ENCODE measurements at places on chromosomes 16 and 17. TPM values are rescaled to one million over a fixed set of nuclear protein-coding genes. Genes with fewer than 3 reads are reported as not detected.

GRCh38 chr17:74773414-74773813 lies 2.7 kb downstream of the NAT9 start:
- H3K36me3 ChIP-seq, result peaks cover 9% of the 10 kb centered on the region
- H3K27me3 ChIP-seq, result no peaks in the 10 kb centered on the region
- peak overlapping the region; percentile 35 for H3K27ac ChIP-seq
- H3K4me1 ChIP-seq, result peaks cover 72% of the 10 kb centered on the region
- DNase-seq, result no peak
- no peak overlapping the region for H3K4me3 ChIP-seq

- H3K27ac ChIP-seq, result no peak overlapping the region
- no peaks in the 10 kb centered on the region for H3K4me1 ChIP-seq
- peaks cover 4% of the 10 kb centered on the region for H3K36me3 ChIP-seq
- H3K27me3 ChIP-seq, result no peaks in the 10 kb centered on the region
These were observed 24.1 kb downstream of the PSMD7 start for GRCh38 chr16:74320707-74321106.

- no peak for DNase-seq
- H3K4me1 ChIP-seq, result no peaks in the 10 kb centered on the region
- H3K27ac ChIP-seq, result no peak overlapping the region
- H3K36me3 ChIP-seq, result no peaks in the 10 kb centered on the region
- no peaks in the 10 kb centered on the region for H3K27me3 ChIP-seq
These were observed 7.2 kb downstream of the MPO start for GRCh38 chr17:58273453-58274104.

DNA sequence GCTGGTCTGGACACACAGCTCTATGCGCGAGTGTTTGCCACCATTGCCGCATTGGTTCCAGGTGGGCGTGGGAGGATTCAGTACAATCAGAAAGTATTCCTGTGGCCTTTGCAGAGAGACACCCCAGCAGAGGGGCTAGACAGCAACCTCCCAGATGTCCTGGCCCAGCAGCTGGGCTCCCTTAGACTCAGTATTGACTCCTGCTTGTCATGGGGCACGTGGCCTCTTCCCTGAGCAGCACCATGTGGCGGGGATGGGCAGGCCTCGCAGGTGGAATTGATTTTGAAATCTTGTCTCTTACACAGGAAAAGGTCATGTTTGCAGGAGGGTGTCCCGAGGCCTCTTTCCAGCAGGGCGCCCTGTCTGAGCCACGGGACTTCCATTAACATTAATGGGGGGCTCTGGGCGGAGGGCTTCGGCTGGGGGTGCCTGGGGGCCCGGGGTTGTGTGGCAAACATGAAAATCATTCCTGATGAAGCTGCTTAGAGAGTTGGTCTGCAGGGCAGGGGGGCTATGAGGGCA lies 96.4 kb downstream of the C16orf78 start:
- no peak overlapping the region for H3K27ac ChIP-seq
- H3K36me3 ChIP-seq, result no peaks in the 10 kb centered on the region
- no peak overlapping the region for H3K4me3 ChIP-seq
- H3K27me3 ChIP-seq, result no peaks in the 10 kb centered on the region
- H3K4me1 ChIP-seq, result peaks cover 7% of the 10 kb centered on the region
- peak; percentile 45 for DNase-seq

DNA sequence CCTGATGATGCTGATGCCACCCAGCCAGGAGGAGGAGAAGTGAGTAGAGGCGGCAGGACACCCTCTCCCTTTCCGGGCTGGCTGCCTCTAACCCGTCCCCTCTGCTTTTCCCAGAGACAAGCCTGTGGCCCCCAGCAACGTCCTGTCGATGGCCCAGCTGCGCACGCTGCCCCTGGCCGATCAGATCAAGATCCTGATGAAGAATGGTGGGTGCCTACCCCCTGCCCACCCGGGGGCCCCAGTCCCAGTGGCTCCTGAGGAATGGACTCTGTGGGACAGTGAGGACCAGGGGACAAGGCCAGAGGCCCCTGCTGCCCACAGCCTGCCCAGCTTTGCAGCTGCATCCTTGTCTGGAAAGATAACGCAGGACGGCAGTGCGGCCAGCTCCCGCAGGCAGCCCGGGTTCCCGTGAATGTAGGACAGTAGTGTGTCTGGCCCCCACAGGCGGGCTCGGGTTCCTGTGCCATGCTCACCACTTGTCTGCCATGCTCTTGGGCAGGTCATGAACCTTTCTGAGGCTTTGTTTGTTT lies 19.9 kb downstream of the POLR3E start:
- H3K36me3 ChIP-seq, result peaks cover 13% of the 10 kb centered on the region
- no peak for DNase-seq
- H3K27ac ChIP-seq, result no peak overlapping the region
- no peaks in the 10 kb centered on the region for H3K27me3 ChIP-seq
- no peak overlapping the region for H3K4me3 ChIP-seq
- peaks cover 7% of the 10 kb centered on the region for H3K4me1 ChIP-seq

DNA sequence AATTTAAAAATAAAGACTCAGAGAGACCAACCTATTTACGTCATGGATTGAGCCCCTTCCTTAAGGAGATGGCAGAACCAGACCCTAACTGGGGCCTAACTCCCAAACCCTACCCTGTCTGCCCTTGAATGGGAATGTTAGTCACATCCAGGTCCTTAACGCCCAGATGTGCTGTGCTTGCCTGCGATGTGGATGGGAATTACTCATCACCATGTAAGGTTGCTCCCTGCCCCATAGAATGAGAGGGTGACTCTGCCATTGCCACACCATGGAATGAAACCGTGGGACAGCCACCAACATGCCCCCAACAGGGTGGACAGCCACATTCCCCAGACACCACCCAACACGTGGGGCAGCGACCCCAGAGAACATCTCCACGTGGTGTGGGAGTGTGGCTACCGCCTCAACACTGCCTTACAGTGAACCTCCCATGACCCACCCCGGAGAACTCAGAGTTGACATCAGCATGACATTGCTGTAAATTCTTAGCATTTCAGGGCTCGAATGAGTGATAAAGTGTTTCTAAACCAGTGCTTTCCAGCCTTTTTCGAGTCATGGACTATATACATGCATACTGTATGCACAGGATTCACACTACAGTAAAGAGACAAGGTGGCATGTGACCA lies 31.8 kb downstream of the SCNN1B start:
- no peaks in the 10 kb centered on the region for H3K36me3 ChIP-seq
- DNase-seq, result no peak
- no peaks in the 10 kb centered on the region for H3K4me1 ChIP-seq

- no peak for DNase-seq
- no peaks in the 10 kb centered on the region for H3K36me3 ChIP-seq
- no peaks in the 10 kb centered on the region for H3K27me3 ChIP-seq
- H3K4me3 ChIP-seq, result no peak overlapping the region
- H3K27ac ChIP-seq, result peak overlapping the region; percentile 70
- H3K4me1 ChIP-seq, result peaks cover 63% of the 10 kb centered on the region
These were observed 16.8 kb upstream of the PABPN1L start for GRCh38 chr16:88883117-88883895.

DNA sequence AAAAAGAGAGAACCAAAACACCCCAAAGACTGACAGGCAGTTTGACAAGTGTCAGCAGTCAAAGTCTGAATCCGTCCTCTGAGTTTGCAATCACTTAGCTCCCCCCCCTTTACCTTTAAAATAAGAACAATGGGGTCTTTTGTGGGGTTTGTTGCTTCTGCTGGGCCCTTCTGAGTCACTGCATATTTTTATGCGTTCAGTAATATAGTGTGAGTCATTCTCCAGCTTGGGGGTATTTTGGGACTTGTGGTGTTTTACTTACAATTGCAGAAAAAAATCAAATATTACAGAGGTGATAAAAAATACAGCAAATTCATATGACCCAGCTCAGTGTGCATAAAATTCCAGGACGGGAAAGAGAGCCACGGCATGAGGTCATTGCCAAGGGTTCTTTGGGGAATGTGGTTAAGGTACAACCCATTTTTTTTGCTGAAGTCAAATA lies 120.1 kb downstream of the CYLD start:
- no peak overlapping the region for H3K27ac ChIP-seq
- H3K27me3 ChIP-seq, result no peaks in the 10 kb centered on the region
- H3K36me3 ChIP-seq, result no peaks in the 10 kb centered on the region
- H3K4me1 ChIP-seq, result no peaks in the 10 kb centered on the region
- DNase-seq, result no peak
- H3K4me3 ChIP-seq, result no peak overlapping the region

GRCh38 chr16:52466994-52467393 lies 79.9 kb downstream of the TOX3 start:
- H3K27me3 ChIP-seq, result no peaks in the 10 kb centered on the region
- H3K4me1 ChIP-seq, result peaks cover 3% of the 10 kb centered on the region
- DNase-seq, result no peak
- H3K36me3 ChIP-seq, result no peaks in the 10 kb centered on the region

- H3K36me3 ChIP-seq, result no peaks in the 10 kb centered on the region
- DNase-seq, result no peak
- H3K27ac ChIP-seq, result no peak overlapping the region
These were observed 22.5 kb downstream of the METRNL start for GRCh38 chr17:83101805-83102480.

- H3K4me1 ChIP-seq, result peaks cover 6% of the 10 kb centered on the region
- H3K4me3 ChIP-seq, result no peak overlapping the region
- no peaks in the 10 kb centered on the region for H3K27me3 ChIP-seq
- DNase-seq, result no peak
These were observed 11.8 kb downstream of the ADGRG3 start for GRCh38 chr16:57679767-57680482.

GRCh38 chr16:71855937-71856662 lies 10.3 kb downstream of the ATXN1L start:
- peaks cover 7% of the 10 kb centered on the region for H3K36me3 ChIP-seq
- no peaks in the 10 kb centered on the region for H3K4me1 ChIP-seq
- no peaks in the 10 kb centered on the region for H3K27me3 ChIP-seq
- no peak overlapping the region for H3K4me3 ChIP-seq
- no peak overlapping the region for H3K27ac ChIP-seq

- no peaks in the 10 kb centered on the region for H3K4me1 ChIP-seq
- H3K4me3 ChIP-seq, result no peak overlapping the region
- DNase-seq, result no peak
- peaks cover 11% of the 10 kb centered on the region for H3K27me3 ChIP-seq
- H3K36me3 ChIP-seq, result no peaks in the 10 kb centered on the region
These were observed 248.7 kb downstream of the RBFOX3 start for GRCh38 chr17:79361873-79362771.

DNA sequence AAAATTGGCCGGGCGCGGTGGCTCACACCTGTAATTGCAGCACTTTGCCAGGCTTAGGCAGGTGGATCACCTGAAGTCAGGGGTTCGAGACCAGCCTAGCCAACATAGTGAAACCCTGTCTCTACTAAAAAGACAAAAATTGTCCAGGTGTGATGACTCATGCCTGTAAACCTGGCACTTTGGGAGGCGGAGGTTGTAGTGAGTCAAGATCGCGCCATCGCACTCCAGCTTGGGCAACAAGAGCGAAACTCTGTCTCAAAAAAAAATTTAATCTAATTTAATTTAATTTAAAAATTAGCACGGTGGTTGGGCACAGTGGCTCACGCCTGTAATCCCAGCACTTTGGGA lies 1.6 kb upstream of the HBQ1 start:
- no peak overlapping the region for H3K27ac ChIP-seq
- no peak overlapping the region for H3K4me3 ChIP-seq
- peak; percentile 65 for DNase-seq
- peaks cover 15% of the 10 kb centered on the region for H3K27me3 ChIP-seq
- peaks cover 12% of the 10 kb centered on the region for H3K4me1 ChIP-seq

DNA sequence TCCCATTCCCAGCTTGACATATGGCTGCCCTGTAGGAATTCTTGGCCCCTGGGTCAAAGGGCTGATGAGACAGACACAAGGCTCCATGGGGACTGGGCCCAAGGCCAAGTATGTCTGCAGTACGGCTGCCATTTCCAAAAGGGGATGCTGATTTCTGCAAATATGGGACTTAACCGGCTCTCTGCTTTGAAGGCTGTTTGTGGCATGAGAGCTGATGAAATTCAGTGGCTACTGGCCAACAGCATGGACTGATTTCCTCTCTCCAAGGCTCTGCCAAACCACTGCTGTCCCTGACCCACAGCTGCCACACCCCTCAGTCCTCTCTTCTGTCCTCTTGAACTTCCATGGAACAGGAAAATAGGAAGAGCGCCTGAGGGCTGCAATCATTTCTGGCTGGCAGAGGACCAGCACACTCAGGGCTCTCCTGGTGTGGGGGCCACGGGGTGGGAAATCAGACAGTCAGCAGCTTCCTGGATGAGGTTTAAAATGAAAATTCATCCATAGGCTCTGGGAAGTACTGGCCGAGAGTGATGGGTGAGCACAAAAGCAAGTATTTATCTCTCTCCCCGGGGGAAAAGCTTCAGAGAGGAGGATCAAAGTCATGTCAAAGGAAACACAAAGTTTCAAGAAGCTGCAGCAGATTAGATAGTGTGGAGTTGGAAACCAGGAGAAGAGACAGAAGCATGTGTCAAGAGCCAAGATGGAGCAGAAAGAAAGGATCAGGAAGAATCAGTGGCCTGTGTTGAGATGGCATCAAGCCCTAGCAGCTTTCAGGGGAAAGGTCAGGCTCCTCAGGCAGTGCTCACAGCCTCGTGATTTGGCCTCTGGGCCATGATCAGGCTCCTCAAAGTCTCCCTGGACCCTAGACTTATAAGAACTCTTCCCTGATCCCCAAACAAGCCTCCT lies 64.1 kb upstream of the SREBF1 start:
- no peaks in the 10 kb centered on the region for H3K36me3 ChIP-seq
- no peaks in the 10 kb centered on the region for H3K27me3 ChIP-seq
- H3K4me3 ChIP-seq, result no peak overlapping the region
- peak; percentile 47 for DNase-seq
- peak overlapping the region; percentile 39 for H3K27ac ChIP-seq

GRCh38 chr16:4709481-4709880 lies 16.1 kb downstream of the NUDT16L1 start:
- no peak overlapping the region for H3K27ac ChIP-seq
- no peak overlapping the region for H3K4me3 ChIP-seq
- peaks cover 4% of the 10 kb centered on the region for H3K36me3 ChIP-seq
- no peaks in the 10 kb centered on the region for H3K27me3 ChIP-seq
- no peaks in the 10 kb centered on the region for H3K4me1 ChIP-seq
- DNase-seq, result no peak

DNA sequence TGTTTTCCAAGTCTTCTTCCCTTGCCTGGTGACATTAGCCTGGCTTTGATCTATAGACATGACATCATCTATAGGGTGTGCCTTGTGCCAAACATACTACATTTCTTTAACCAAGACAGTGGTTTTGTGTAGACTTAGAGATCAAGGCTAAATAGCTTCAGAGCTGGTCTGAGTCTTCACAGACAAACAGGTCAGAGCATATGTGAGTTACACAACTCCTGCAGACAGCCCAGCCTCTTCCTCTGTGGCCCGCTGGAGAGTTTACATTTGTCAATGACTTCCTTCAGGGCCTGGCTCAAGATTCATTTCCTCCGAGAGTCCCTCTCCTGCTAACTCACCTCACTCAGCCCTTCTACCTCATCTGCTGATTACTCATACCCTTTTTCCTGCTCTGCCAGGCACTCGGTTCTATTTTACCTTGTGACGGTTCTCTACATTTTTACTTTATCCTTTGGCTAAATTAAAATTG lies 73.1 kb upstream of the TANC2 start:
- no peak overlapping the region for H3K4me3 ChIP-seq
- H3K4me1 ChIP-seq, result no peaks in the 10 kb centered on the region
- H3K27ac ChIP-seq, result no peak overlapping the region
- no peak for DNase-seq

The ATP2A1 gene
- 0.17 TPM for total RNA-seq

The OR1E2 gene
- not detected for total RNA-seq

The CD300H gene
- total RNA-seq, result 0.47 TPM

The TBC1D3B gene
- 0.42 TPM for total RNA-seq

The MAF gene
- total RNA-seq, result 16.0 TPM
